Nephron progenitor cell (in vitro differentiated cells): ENCODE measurements at places on chromosomes 5 and 9.

DNA sequence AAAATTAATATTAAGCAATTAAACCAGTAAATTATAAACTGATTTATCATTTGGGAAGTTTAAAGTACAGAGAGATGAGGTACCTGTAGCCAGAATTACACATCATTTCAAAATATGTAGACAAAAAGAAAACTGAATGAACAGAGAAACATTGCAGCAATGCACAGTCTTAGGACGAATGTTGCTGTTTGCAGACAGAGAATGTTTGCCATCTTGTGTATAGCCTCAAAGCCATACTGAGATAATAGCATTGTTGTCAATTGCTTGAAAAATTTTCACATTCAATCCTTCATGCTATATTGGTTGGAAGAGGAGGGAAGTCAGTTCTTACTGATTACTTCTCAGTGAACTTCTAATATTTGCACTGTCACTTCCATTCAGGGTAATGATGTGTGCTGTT, 326.2 kb downstream of the PRR16 start:
- no peak for DNase-seq

DNA sequence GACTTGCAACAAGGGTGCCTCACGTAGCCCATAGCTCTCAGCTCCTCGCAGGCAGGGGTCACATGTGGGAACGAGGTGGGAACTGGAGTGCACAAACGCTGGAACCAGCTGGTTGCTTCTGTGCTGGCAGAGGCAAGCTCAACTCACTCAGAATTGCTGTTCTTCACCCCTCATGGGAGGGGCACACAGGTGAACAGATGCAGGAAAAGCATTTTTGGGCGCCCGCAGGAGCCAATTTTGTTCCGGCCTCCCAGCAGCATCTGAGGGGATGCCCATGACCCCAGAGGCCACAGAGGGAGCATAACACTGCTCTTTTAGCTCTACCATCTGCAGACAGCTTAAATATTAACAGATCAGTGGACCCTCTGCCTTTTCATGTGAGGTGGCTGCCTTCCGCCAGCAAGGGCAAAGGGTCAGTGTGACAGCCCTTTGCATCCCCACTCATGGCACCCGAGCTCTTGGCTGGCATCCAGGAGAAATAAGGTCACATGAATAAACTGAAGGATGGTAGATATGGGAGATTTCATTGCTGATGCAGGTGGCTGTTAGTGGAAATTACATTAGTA, 196.2 kb downstream of the SLCO4C1 start:
- no peak for DNase-seq

DNA sequence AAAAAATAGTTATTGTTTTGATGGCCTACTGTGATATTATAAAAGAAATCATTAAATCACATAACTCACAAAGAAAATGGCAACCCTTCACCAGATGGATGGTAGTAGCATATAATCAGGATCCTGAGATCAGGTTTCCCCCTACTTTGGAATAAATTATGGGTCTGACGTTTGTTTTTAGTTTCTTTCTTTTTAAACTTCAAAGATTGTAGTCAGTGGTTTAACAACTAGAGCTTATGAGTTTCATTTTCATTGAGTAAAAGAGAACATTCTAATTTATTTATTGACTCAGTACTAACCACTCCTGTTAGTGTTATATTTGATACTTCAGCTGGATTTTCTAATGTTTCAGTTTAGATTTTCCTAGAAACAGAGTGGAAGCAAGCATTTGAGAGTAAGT, 218.0 kb upstream of the PCSK5 start:
- no peak for DNase-seq

DNA sequence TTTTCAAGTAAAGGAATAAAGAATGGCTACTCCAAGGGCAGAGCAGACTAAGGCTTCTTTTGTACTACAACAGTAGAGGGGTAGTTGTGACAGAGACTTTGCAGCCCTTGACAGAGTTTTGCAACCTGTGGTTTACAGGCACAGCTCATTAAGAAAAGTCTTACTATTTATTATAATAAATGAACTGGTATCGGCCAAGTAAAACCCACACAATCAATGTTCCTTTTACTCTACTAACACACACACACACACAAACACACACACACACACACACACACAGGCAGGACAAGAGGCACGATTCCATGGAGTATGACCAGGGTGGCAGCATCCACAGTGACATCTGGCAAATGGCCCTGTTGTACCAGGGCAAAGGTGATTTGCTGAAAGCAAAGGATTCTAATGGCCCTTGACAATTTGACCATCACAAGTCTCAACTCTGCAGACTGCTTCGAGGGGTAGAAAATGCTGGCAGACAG, 59.1 kb upstream of the GOLPH3 start:
- DNase-seq = no peak

DNA sequence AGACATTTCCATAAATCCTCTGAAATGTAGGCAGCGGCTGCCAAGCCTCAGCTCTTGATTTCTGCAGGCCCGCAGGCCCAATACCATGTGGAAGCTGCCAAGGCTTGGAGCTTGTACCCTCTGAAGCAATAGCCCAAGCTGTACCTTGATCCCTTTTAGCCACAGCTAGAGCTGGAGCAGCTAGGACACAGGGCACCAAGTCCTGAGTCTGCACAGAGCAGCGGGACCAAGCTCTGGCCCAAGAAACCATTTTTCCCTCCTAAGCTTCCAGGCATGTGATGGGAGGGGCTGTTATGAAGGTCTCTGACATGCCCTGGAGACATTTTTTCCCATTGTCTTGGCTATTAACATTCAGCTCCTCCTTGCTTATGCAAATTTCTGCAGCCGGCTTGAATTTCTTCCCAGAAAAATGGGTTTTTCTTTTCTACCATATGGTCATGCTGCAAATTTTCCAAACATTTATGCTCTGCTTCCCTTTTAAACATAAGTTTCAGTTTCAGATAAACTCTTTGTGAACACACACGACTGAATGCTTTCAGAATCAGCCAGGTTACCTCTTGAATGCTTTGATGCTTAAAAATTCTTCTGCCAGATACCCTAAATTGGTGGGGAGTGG, 14.4 kb upstream of the ZFR start:
- DNase-seq = no peak

- DNase-seq = no peak
Measured at GRCh38 chr5:31086839-31087415, 106.6 kb upstream of the CDH6 start.

DNA sequence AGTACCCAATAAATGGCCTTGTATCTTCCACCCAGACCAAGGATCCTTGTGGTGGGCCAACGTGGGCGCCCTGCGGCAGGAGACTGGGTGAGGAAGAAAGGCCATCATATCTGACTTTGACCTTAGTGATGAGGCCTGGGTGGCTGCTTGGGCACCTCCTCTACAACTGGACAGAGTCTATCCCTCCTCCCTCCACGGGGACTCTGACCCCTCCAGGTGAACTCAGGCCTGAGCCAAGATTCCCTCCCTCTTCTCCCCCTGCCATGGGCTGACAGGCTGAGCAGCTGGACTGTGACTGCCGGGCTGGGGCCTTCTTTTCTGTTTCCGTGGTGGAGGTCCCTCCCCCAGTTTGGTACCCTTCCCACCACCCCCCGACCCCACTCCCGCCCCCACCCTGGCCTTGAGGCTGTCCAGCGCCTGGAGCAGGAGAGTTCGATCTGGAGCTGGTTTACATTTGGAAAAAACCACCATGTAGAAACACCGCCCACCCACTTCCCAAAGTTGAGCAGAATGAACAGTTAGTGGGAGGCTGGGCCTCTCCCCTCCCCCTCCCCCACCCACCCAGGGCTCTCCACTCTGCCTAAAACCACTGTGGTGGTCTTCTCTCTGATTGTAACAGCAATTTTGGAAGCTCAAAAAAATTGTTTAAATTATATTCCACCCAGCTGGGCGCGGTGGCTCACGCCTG, 1.2 kb upstream of the PHYHD1 start:
- DNase-seq = no peak

GRCh38 chr9:106869028-106869427, 6.1 kb downstream of the ZNF462 start:
- no peak for DNase-seq

DNA sequence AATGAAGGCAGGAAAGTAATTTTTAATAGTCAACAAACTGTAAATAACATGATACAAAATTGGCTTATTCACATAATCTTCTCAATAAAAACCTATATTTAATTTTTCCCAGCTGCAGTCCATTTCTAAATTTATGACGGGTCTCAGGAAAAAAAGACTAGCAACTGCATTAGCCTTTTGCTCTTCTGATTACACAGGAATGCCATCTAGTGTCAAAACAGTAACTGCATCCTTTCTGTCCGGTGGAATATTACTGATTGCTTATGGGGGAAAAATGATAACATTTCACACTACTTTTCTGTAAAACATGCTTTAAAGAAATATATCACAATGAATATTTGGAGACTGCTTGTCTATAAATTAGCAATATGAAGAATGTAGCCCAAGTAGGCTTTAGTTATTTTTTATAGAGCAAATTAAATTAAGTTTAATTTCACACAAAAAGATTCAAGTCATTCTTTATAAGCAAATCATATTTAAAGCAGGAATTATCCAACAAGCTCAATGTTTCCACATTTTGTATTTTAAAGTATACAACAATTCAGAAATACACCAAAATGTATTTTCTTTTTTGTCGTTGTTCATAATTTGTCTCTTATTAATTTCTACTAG, 534.7 kb downstream of the CDH10 start:
- DNase-seq = no peak
